ENCODE measurements at places on chromosomes 4 and X.

DNA sequence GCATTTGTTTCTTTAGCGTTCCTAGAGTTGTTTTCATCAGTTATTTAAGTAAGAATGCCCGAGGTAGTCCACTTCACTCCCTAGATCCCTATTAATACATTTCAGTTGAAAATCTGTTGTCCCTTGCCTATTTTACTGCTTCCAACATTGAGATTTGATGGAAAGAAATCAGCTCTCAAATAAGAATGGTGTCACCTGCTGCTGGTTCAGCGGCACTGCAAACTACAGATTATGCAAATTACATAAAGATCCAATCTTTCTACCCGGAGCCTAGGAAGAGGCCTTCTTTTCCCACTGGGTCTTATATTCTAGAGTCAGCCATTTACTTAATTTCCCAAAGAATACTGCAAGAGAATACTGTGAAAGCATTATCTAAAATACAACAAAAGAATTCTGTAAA lies 597.6 kb upstream of the MAGEB2 start:
- no peak for DNase-seq

DNA sequence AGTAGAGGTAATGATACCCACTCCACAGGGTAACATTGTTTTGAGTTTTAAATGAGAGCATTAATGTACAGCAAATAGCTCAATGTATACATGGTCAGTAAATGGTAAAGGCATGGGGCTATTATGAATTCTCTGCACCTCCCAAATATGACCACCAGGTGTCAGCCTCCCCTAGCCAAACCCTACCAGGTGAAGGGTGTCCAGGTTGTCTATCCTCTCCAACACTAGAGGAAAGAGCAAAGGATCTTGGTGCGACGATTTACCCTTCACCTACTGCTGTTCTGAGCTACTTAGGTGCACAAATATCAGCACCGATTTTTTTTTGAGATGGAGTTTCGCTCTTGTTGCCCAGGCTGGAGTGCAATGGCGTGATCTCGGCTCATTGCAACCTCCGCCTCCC lies 26.5 kb upstream of the XIAP start:
- peak; percentile 60 for DNase-seq

DNA sequence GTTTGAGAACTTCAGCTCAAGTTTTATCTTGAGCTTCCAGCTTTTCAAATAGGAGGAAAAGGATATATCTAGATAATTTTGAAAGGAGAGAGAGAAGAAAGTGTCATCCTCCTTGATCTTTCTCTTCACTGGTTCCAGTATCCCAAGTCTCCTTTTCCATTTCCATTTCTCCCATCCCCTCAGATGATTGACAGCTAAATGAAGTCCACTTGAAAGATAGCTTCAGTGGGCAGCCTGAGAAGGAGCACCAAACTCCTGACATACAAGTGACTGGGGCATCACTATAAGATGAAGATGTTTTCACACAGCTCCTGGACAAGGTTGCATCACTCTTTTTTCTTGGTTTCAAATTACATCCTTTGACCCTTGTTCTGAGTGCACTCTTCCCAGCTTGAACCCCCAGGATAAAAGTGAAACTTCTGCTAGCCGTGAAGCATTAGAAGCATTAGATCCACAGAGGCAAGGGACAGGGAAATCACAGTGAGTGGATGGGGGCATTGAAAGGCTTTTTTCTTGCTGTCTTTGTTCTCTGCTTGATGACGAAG lies 17.5 kb upstream of the MAGEA10 start:
- no peak for DNase-seq

DNA sequence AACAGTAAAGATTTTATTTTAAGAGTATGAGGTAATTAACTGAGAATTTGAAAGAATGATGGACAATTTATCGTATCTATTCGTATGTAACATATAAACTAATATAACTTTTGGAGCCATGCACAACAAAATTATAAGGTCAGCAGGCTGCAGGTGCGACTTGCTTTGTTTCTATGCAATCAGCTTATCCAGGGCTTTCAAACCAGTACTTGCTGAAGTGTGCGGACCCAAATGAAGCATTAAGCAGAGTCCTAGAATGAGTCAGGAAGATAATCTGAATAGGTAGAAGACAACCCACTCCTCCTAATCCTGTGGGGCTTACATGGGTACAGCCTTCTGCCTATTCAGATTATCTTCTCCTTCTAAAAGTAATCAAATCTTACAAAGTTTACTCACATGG lies 2.1 kb downstream of the NSD2 start:
- DNase-seq, result no peak

DNA sequence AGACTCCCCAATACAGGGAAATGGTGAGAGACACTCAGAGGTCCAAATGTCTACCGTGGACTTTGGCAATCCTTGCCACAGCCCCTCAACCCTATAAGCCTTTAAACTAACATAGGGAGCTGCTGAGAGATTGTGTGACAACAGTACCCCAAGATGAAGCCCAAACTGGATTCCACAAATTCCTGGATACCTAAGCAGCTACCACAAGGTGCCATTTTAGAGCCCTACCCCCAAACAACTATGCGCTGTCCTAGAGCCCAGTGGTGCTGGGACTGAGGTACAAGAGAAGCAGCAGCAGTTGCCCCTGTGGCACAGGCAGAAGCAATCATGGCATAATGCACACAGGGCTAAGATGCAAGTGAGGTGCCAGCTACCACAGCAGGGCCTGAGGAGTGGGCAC lies 2.7 kb upstream of the TMPRSS11F start:
- DNase-seq, result no peak

DNA sequence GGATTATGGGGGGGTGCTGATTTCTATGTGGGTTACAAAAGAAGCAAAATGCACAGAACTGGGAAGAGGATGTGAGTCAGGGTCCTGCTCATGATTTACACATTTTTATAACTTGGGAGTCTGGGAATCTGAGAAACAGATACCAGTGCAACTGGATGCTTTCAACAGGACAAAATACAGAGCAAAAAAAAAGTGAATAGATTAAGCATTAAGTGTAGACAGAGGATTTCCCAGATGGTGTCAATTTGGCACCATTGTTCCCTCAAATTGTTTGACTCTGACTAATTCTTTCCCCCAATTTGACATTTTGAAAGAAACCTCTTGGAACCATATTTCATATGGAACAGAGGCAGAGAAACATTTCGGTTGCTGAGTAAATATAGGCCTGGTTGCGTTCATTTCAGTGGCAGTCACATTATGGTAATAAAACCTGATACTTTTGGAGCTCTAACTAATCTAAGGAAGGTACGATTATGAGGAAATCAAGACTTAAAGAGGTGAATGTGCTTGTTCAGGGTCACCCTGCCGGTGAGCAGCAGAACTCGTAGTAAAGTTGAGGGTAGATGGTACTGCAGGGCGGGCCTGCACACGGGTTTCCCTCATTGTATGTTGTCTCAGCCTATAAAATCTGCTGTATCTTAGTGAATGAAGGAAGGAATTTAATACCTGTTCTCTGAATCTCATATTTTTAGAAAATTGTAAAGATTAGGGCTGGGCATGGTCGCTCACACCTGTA lies 18.7 kb upstream of the CDKL5 start:
- DNase-seq, result no peak

GRCh38 chr4:3044870-3045819 lies 29.2 kb downstream of the HTT-AS start:
- no peak for DNase-seq

- no peak for DNase-seq
Measured at GRCh38 chr4:90071289-90072235, 55.6 kb upstream of the CCSER1 start.

- no peak for DNase-seq
Measured at GRCh38 chr4:8549352-8549931, 30.8 kb upstream of the GPR78 start.

- no peak for DNase-seq
Measured at GRCh38 chr4:120431180-120431579, 364.5 kb upstream of the MAD2L1 start.

DNA sequence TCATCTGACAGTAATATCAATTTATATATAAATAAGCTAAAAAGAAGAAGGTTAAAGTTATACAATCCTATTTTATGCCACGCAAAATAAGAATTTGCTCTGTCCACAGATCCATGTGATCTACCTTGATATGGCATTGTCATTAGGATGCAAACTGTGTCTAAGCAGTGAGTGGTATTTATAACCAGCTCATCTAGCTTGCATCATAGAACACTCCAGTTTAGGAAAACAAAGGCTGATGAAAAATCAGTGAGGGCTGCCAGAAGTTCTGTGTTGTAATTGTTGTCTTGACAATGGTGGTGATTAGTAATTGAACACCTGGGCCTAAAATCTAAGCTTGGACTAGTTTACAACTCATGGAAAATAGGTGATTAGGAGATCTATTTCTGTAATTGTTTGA lies 111.0 kb downstream of the CPE start:
- DNase-seq, result no peak

- DNase-seq, result no peak
Measured at GRCh38 chr4:182578402-182578801, 335.2 kb downstream of the TENM3 start.

DNA sequence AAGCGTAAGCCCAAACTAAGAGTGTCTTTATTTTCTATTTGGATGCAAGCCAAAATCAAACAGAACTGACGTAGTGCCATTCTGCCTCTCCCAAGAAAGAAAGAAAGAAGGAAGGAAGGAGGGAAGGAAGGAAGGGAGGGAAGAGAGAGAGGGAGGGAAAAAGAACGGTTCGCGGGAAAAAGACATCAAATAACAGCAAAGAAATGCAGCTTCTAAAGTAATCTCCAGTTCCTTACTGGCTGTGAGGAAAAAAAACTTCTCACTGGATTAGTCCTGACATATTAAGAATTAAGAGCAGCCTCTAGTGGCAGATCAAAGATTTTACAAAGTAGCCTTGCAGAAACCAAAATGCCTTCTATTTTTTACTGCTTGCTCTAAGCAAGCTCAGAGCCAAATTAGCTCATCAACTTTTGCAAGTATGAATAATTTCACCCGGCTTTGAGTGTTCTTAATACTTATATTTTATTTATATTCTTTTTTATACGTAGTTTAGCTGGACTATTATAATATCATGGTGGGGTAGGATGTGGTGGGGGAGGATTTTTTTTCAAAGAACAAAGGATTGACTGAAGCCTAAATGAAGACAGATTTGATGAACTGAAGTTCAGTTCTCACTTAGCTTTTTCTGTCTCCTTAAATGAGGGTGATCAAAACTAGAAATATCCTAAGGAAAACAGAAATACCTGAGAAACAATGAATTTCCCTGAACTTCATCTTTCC lies 36.6 kb downstream of the PITX2 start:
- no peak for DNase-seq

DNA sequence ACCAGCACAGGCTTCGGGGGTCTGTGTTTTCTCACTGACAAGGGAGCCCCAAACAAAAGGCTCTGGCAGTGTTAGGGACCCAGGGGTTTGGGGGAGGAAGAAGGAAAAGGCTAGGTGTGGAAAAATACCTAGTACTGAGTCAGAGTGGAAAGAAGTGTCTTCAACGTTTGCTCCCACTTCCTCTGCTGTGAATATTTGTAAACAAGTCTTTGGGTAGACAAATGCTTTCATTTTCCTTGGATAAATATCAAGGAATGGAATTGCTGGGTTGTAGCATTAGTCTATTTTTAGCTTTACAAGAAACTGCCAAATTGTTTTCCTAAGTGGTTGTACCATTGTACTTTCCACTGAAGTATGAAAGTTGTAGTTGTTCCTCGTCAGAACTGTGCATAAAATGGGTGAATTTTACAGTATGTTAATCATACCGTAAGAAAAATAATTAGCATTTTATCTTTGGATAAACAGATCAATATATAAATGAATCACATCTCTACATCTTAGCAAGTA lies 17.4 kb downstream of the COL4A5 start:
- DNase-seq, result no peak

GRCh38 chr4:159096434-159096833 lies 6.4 kb upstream of the RAPGEF2 start:
- DNase-seq, result no peak

- no peak for DNase-seq
Measured at GRCh38 chr4:185254434-185254833, 45.0 kb downstream of the SNX25 start.

DNA sequence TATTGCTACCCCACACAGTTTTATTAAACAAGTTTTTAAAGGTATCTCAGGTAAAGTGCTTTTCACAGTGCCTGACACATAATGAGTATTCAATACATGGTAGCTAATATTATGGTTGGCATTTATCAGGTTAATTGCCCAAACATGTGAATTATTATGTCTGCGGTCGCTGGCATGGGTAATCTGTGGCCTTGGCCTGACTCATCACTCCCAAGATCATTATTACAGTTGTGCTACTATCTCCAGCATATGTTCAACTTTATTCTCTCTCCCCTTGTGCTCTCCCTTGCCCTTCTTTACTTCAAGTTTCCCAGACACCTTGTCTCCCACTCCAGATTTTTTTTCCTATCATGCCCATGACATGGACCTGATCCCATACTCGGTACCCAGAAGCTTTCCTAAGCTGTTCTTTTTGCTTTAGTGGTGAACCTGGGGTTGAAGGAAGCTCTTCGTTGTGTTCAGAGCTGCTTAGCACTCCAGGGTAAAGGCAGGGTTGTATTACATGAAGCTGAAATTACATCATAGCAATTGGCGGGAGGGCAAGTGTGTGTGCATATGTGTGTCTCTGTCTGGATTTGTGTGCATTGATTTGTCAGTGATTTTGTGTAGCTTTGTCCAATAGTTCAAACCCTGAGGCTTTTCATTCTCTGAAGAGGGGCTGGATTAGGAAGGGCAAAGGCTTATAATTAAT lies 176.5 kb upstream of the NRK start:
- no peak for DNase-seq

- DNase-seq, result no peak
Measured at GRCh38 chr4:162841753-162842152, 324.9 kb downstream of the NAF1 start.

- DNase-seq, result no peak
Measured at GRCh38 chr4:62004881-62005280, 804.8 kb downstream of the ADGRL3 start.

DNA sequence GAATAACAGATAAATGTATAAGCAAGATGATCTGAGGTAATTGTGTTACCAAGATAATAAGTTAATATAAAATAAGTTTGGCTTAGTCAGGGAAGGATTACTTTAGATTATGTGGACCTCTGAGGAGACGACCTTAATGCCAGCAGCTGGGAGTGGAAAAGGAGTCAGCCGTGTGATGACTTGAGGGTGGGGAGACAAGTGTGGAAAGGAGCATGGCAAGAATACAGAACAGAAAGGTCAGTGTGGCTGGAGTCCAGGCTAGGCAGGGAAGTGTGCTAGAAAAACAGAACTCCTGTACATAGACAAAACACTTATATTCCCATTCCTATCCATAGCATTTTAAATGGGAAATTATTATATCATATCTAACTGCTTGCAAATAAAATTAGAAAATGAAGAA lies 138.8 kb downstream of the PDLIM5 start:
- no peak for DNase-seq

DNA sequence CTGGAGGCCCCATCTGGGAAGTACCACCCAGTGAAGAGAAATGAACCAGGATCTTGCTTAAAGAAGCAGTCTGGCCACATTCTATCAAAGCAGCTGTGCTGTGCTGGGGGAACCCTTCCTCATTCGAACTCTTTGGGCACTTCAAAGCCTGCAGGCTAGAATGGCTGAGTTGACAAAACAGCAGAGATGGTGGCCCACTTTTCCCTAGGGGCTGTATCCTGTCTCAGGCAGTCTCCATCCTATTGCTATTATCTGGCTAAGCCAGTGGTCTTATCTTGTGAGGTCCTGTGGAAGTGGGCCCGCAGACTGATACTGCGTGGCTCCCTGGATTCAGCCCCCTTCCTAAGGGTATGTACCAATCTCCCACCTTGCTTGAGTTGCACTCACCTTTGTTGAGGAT lies 114.3 kb downstream of the VSIG4 start:
- DNase-seq, result no peak
